ENCODE measurements at places on chromosomes 13 and 19.

GRCh38 chr19:9981406-9982260 lies 28.7 kb downstream of the COL5A3 start:
- DNase-seq: no peak

GRCh38 chr19:2371656-2372055 lies 11.6 kb downstream of the TMPRSS9 start:
- no peak for DNase-seq

DNA sequence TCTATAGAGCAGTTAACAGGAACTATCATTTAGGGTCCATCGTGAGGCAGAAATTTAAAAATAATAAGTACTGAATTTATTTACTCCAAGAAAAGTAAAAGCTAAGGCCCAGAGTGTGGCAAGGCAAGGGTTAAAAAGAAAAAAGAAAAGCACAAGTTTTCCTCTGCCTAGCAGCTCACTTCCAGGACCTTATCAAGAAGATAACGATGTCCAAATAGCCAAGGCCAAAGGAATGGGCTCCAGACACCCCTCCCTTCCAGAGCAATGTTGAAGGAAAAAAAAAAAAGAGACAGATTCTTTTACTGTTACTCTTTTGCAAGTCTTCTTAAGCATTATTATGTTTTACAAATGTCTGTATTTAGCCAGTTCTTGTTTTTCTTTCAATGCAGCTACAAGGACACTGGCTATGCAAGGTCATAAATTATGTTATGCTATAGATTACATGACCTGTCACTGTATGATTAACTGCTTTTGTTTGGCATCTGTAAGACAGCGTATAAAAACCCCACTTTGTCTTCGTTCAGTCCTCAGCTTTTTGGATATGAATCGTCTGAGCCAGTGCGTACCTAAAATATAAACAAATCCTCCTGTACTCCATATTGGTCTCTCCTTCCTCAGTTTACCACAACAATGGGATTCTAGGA lies 2.9 kb upstream of the ZNF700 start:
- no peak for DNase-seq

- peak; percentile 12 for DNase-seq
These were observed 451.2 kb downstream of the DCT start for GRCh38 chr13:94028234-94028633.

GRCh38 chr19:58546019-58546530 lies 2.2 kb downstream of the TRIM28 start:
- no peak for DNase-seq

Data from choroid plexus epithelial cell (primary cell).